Tongue (tissue), 3 donors: ENCODE measurements at places on chromosomes 11 and 22. TPM values are rescaled to one million over a fixed set of nuclear protein-coding genes. Genes with fewer than 3 reads are reported as not detected.

Gene OTOG
- total RNA-seq, result under 0.01 TPM

Gene DDX6
- total RNA-seq, result 166 TPM

Gene TBX1
- 28.5 TPM for total RNA-seq

Gene GRK2
- 47.8 TPM for total RNA-seq

Gene GNAZ
- 4.4 TPM for total RNA-seq

Gene WEE1
- 73.4 TPM for total RNA-seq

Gene SNX32
- total RNA-seq, result 0.10 TPM

Gene CBLIF
- total RNA-seq, result not detected

Gene PIH1D2
- 2.2 TPM for total RNA-seq

Gene RFPL3
- total RNA-seq, result not detected

Gene CCDC116
- total RNA-seq, result not detected

Gene FADD
- total RNA-seq, result 28.7 TPM

Gene PHOX2A
- total RNA-seq, result not detected

Gene HPX
- total RNA-seq, result 0.31 TPM

Gene TMEM191B
- total RNA-seq, result not detected

Gene FAM227A
- 1.9 TPM for total RNA-seq

Gene CREB3L1
- total RNA-seq, result 11.1 TPM

Gene KRTAP5-2
- not detected for total RNA-seq

Gene MMP8
- total RNA-seq, result 0.51 TPM

Gene RGL4
- total RNA-seq, result not detected

Gene SCUBE1
- total RNA-seq, result 0.41 TPM

Gene MMP11
- 10.8 TPM for total RNA-seq

Gene SNX19
- total RNA-seq, result 63.7 TPM

Gene MED17
- 38.5 TPM for total RNA-seq

Gene CALCB
- not detected for total RNA-seq

Gene CABP4
- total RNA-seq, result 1.1 TPM

Gene RASL10A
- 12.3 TPM for total RNA-seq

Gene OR52K2
- not detected for total RNA-seq

Gene CRYBB2
- 0.82 TPM for total RNA-seq

Gene OR5B21
- total RNA-seq, result not detected

Gene MAJIN
- not detected for total RNA-seq

Gene ACTN3
- total RNA-seq, result 91.4 TPM

Gene TMPRSS5
- total RNA-seq, result 0.92 TPM

Gene OLFML1
- 33.7 TPM for total RNA-seq

Gene OR51B4
- not detected for total RNA-seq

Gene TPBGL
- total RNA-seq, result 0.51 TPM

Gene PATZ1
- 18.2 TPM for total RNA-seq

Gene SDF2L1
- 15.5 TPM for total RNA-seq

Gene OR51B2
- 1.0 TPM for total RNA-seq

Gene MYOD1
- 31.8 TPM for total RNA-seq

Gene DBX1
- total RNA-seq, result 2.3 TPM

Gene DDI1
- total RNA-seq, result not detected

Gene RAG2
- total RNA-seq, result 0.21 TPM

Gene OR52I1
- total RNA-seq, result not detected

Gene ZNF70
- total RNA-seq, result 4.6 TPM

Gene HMOX1
- 11.1 TPM for total RNA-seq

Gene PKNOX2
- total RNA-seq, result 12.3 TPM

Gene OR1S1
- total RNA-seq, result not detected

Gene SLC6A5
- not detected for total RNA-seq

Gene SEPTIN5
- 109 TPM for total RNA-seq

Gene FADS2
- 39.6 TPM for total RNA-seq

Gene CALCA
- total RNA-seq, result not detected
